ENCODE measurements at places on chromosomes 11 and 22.

DNA sequence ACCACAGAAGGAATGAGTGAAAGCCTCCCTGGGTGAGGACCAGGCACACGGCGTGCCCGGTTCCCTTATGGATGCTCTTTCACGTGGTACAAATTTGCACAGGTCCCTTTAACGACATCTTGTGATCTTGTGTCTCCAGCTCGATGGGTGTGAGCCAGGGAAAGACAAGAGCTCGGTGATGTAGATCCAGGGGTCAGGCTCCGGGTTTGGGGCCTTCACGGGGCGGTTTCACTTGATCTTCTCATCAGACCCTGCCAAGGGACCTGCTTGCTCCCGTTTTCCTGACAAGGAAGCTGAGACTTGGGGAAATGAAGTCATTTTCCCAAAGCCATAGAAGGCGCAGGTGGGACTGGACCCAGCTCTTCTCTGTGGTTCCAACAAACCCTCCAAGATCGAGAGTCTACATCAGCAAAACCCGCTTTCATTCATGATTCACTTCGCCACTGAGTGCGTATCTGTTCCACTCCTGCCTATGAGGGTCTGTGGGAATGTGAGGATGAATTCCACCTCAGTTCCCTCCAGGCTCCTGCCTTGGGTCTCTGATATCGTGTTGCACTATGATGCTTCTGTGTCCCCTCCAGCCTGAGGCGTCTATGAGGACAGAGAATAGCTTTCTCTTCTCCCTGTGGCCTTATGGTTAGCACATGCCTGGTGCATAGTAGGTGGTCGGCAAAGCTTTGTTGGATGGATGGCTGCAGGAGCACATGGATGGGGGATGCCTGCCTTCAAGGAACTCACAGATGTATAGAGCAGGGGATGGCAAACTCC lies 45.0 kb upstream of the ANO1 start:
- no peak for DNase-seq

DNA sequence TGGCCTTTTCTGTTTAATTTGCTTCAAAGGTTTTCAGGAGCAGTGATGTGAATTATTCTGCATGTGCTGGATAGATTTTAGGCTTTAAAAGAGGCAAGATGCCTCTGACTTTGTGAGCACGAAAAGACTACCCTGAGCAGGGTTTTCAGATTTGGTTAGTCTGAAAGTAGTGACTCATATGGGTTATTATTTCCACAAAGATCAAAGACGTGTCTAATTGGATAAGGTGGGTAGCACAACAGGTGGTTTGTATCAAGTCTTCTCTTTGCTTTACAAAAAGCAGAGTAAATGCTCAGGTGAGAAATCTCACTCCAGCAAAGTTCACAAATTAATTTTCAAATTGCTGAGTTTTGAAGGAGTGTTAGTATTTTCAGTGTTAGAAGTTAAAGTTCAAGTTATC lies 37.6 kb upstream of the DBX1 start:
- DNase-seq, result no peak

DNA sequence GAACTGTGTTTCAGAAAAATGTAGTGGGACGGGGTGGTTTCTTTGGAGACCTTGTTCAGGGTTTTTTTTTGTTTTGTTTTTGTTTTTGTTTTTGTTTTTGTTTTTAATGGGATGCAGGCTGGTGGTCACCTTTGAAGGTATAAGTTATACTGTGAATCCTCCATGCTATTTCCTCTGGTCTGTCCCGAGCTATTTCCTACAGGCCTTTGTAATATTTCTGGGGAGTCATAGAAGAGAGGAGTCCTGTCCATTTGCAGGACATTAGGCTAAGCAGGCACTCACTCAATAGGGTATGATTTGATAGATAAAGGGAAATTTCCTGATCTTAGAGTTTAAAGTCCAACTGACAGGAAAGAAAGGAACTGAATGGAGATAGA lies 78.0 kb downstream of the TRAF6 start:
- no peak for DNase-seq

GRCh38 chr22:43053176-43053575 lies 36.0 kb downstream of the TTLL1 start:
- no peak for DNase-seq

DNA sequence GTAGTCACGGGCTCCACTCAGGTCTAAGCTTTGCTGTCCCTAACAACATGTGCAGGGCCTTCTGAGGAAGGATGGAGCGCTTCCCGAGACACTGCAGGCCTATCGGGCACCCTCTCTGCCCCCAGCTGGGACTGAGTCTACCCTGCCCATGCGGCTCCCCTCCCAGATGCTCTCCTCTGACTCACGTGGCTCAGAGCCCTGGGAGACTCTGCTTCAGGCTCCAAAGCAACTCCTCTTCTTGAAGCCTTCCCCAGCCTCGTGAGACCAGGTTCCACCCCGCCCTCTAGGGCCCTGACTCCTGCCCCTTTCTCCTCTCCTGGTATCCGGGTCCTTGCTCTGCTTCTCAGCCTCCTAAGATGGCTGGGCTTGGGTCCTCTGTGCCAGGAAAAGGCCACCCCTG lies 28.4 kb upstream of the ARFGAP3 start:
- DNase-seq, result no peak

DNA sequence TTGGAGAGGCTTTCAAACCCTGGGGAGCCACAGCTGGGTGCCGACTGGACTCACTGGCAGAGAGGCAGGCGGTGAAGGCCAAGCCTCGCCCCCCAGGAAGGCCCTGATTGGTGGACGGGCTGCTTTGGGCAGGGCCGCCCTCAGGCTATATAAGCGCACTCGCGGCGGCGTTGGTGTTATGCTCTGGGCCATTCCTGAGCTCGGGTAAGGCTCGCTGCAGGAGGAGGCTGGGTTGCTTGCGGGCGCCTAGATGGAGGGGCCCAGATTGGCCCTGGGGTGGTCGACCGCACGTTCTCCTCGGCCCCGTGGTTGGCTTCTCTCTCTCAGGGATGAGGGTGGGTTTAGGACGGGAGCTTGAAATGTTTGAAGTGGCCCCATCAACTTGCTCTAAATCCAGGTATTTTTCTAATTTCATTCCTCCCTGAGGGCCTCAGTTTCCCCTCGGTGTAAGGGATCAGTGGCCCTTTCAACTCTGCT lies at the start of gene SPDYC:
SPDYC (plus strand) TSS at position 176 of the 477 bp plus-strand sequence. CDS start 1,125 bp downstream, outside the sequence.
- no peak for DNase-seq

DNA sequence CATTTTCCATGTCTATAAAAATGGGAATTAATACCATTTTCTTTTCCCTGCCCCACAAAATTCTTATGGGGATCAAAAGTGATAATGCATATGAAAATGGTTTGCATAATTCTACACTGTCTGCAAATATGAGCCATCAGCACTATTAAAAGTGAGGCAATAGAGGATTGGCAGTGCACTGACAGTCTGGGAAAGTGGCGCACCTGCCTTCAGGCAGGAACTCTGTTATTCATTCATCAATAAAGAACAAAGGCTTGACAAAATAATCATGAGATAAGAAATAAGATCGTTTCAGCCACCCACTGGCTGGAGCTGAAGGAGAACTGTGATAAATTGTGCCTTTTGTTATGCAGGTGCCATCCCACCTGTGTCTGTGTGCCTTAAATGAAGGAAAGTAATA lies 49.5 kb downstream of the ARFGAP2 start:
- no peak for DNase-seq

DNA sequence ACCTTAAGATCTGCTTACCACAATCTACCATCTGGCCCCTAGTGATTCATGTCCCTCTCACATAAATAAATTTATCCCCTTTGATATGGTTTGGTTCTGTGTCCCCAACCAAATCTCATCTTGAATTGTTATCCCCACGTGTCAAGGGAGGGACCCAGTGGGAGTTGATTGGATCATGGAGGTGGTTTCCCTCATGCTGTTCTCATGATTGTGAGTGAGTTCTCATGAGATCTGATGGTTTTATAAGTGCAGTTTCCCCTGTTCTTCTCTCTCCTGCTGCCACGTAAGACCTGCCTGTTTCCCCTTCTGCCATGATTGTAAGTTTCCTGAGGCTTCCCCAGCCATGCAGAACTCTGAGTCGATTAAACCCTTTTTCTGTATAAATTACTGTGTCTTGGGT lies 37.2 kb downstream of the OR2AG2 start:
- no peak for DNase-seq

- no peak for DNase-seq
Measured at GRCh38 chr11:65003282-65003681, 6.5 kb upstream of the BATF2 start.

DNA sequence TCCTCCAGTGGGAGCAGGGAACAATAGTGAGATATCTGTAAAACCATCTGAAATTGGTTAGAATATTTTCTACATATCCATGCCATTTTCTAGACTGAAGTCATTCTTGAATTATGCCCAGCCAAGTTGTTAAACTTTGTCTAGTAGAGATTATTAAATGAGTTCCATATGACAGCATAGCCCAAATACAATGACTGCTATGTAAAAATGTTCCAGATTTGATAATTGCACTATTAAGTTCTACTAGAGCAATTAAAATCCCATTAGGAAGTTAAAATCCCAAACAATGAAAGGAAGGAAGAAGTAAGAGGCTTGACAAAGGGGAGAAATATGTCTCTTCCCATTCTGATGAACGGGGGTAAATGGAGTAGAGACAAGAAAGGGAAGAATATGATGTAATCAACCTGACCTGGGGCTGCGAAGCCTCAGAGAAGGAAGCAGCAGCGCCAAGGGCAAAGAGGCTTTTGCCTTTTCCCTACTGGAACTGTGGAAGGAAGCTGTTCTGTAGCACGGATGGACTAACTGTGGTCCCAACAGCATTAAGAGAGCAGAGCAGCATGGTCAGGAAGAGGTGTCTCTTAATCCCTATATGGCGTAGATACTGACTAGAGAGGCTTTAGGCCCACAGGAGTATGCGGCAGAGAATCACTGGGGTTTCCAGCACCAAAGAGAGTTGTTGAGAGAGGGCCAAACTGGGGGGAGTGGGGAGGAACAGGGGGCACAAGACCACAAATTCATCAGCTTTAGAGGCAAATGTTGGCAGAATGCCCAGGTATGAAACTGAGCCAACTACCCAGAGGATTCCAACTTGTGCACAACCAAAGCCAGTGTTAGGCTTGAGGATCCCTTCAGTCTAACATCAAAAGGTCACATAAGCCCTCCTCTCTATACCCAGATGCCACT lies 26.7 kb downstream of the RRP8 start:
- DNase-seq, result no peak

DNA sequence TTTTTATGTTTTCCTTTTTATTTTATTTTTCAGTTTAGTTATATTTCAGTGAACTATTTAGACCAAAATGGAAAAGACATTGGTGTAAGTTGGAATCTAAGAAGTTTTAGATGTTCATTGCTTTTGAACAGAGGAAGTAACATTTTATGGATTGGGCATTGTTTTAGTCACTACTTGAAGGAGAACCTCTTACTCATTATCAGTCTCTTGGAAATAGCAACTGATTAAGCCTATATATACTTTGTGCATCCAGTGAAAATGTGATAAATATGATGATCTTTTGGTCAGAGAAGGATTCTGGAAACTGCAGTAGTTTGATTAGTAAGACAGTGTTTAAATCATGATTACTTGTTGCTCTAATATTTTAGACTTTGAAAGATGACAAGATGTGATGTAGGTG lies 14.4 kb downstream of the ARHGEF12 start:
- DNase-seq, result no peak

DNA sequence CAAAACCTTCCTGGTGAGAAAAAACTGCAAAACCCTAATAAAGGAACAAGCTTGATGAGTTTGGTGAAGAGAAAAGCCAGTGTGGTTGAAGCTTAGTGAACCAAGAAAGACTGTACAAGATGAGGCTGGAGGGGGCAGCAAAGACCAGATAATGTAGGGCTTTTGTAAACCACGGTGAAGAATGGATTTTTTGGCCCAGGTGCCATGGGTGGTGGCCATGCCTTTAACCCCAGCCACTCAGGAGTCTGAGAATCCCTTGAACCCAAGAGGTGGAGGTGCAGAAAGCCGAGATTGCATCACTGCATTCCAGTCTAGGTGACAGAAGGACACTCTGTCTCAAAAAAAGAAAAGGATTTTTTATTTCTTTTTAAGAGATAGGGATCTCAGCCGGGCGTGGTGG lies 5.0 kb upstream of the ZDHHC5 start:
- DNase-seq, result no peak

- DNase-seq, result no peak
Measured at GRCh38 chr11:36147491-36147890, 141.7 kb downstream of the COMMD9 start.

DNA sequence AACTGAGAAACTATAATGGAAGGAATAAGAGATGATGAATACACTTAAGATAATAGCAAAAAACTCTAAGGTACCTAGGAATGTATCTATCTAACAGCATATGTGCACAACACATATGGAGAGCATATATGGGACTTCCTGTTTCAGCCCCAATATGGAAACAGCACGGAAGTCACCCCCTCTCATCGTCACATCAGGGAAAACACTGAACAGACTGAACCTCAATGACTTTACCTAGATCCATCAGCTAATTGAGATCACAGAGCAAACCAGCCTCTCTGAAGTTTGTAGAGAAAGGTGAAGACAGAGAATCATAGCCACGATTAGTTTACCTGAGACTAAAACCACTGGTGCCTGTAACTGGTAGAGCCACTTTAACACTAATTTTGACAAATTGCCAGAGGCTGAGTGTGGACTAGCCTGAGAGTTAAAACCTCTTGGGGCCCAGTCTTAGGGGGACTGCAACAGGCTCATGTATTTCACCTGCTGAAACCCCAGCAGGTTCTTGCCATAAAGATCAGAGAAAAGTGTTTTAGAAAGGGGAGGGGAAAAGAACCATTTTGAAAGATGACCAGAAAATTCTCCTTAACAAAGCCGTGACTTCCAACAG lies 722.6 kb downstream of the TBC1D22A start:
- no peak for DNase-seq

- DNase-seq, result no peak
Measured at GRCh38 chr11:18352581-18352980, 30.2 kb downstream of the GTF2H1 start.

DNA sequence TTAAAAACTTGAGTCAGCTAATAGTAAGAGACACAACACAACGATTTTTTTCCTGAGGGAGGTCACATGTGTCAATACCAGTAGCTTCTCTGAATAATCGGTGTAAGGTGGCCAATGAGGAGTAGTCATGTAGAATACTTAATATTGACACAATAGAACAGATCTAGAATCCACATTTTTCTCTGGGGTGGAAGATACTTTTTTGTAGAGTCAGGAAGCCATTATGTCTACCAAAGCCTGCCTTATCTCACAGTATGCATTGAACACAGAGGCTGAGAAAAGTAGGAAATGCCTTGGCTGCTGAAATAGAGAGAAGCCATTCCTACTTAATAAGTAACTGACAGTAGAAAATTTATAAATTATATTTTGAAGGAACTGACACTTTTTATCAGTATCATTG lies 725.0 kb downstream of the METTL15 start:
- DNase-seq, result no peak

Measured in activated CD8-positive, alpha-beta memory T cell treated with anti-CD3 and anti-CD28 coated beads for 48 hours (primary cell).